ENCODE measurements at places on chromosomes 2 and 18.

GRCh38 chr18:69469444-69469919 is 68.8 kb downstream of the DOK6 start:
- DNase-seq, result no peak

GRCh38 chr2:75524276-75524911 is 36.3 kb downstream of the EVA1A start:
- no peak for DNase-seq

- no peak for DNase-seq
Measured at GRCh38 chr2:49924044-49924817, 769.9 kb upstream of the FSHR start.

- no peak for DNase-seq
Measured at GRCh38 chr2:238358769-238359168, 38.5 kb downstream of the TRAF3IP1 start.

- no peak for DNase-seq
Measured at GRCh38 chr2:58798676-58799208, 557.6 kb upstream of the FANCL start.

GRCh38 chr2:235988271-235989015 is 179.7 kb downstream of the GBX2 start:
- no peak for DNase-seq

- DNase-seq, result no peak
Measured at GRCh38 chr2:205889114-205889513, 196.9 kb downstream of the INO80D start.
